ENCODE measurements at places on chromosomes 16 and 17.

- DNase-seq, result no peak
These were observed 75.7 kb downstream of the CYTH1 start for GRCh38 chr17:78706271-78706915.

- no peak for DNase-seq
These were observed 40.3 kb downstream of the FOXL1 start for GRCh38 chr16:86618431-86619238.

GRCh38 chr16:81106826-81107503 lies 10.8 kb upstream of the GCSH start:
- DNase-seq, result no peak

GRCh38 chr17:3656755-3657587 lies 11.4 kb downstream of the TAX1BP3 start:
- no peak for DNase-seq

DNA sequence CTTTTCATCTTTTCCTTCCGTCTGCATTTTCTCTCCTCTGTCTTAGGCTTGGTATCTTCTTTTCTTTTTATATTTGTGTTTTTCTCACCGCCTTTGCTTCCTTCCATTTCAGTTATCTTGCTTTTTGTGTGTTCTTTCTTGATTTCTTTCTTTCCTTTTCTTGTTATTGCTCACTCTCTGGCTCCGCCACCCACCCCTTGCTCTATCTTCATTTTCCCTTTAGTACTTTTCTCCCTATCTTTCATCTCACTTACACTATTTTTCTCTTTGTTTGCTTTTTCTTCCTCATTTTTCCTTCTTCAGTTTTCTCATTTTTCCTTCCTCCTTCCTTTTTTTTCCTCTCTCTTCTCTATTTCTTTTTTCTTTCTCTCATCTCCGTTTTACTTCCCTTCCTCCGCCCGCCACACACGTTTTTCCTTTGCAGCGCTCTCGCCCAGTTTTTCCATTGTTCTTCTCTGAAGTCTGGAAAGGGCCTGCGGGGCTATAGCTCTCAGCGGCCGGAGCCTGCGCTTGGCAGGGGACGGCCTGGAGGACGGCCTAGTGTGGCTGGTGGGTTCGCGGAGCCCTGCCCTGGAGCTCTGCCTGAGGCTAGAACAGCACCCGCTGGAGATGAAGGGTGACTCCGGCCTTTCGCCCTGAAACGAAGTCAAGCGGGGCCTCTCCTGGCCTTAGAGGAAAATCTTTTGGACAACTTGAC lies 5.2 kb upstream of the HOXB13 start:
- DNase-seq, result no peak

- DNase-seq, result no peak
These were observed 210.1 kb upstream of the MAF start for GRCh38 chr16:79810449-79811189.

GRCh38 chr17:77214743-77215142 lies 74.0 kb downstream of the SEC14L1 start:
- no peak for DNase-seq

- no peak for DNase-seq
These were observed 2032.8 kb downstream of the TP53TG3F start for GRCh38 chr16:35492225-35492624.

GRCh38 chr16:12573730-12574383 lies 229.8 kb downstream of the CPPED1 start:
- peak; percentile 53 for DNase-seq

- no peak for DNase-seq
These were observed 5.7 kb downstream of the METRNL start for GRCh38 chr17:83085103-83085502.

DNA sequence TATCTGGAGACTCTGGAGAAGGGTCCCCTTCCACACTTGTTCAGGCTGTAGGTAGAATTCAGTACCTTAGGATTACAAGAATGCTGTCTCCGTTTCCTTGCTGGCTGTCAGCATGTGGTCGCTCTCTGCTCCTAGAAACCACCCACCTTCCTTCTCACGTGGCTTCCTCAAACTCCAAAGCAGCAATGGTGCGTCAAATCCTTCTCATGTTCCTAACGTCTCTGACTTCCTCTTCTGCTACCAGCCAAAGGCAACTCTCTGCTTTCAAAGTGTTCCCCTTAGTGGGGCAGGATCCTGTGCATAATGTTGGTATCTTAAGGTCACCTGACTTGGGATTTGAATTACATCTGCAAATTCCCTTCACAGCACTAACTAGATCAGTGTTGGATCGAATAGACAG lies 30.9 kb upstream of the DYNLRB2 start:
- no peak for DNase-seq

DNA sequence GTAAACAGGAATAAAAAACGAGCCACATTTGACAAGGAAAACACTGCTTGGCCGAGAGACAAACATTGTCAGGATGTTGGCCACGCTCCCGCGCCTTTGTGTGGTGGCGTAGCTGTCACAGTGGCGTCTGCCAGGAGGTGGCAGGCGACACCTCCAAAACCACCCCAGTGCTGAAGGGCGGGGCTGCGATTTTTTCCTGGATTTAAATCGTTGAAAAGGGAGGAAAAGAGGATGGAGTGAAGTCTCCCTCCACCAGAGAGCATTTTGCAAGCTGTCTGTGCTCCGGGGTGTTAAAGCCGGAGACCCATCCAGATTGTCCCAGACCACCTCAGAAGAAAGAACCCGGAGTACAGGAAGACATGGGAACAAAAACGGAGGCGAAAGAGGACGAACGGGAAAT lies 12.7 kb downstream of the MRM3 start:
- peak; percentile 15 for DNase-seq

GRCh38 chr17:67183531-67183930 lies 61.5 kb downstream of the HELZ start:
- DNase-seq, result no peak

GRCh38 chr17:753418-753817 lies 1.4 kb upstream of the GEMIN4 start:
- no peak for DNase-seq

DNA sequence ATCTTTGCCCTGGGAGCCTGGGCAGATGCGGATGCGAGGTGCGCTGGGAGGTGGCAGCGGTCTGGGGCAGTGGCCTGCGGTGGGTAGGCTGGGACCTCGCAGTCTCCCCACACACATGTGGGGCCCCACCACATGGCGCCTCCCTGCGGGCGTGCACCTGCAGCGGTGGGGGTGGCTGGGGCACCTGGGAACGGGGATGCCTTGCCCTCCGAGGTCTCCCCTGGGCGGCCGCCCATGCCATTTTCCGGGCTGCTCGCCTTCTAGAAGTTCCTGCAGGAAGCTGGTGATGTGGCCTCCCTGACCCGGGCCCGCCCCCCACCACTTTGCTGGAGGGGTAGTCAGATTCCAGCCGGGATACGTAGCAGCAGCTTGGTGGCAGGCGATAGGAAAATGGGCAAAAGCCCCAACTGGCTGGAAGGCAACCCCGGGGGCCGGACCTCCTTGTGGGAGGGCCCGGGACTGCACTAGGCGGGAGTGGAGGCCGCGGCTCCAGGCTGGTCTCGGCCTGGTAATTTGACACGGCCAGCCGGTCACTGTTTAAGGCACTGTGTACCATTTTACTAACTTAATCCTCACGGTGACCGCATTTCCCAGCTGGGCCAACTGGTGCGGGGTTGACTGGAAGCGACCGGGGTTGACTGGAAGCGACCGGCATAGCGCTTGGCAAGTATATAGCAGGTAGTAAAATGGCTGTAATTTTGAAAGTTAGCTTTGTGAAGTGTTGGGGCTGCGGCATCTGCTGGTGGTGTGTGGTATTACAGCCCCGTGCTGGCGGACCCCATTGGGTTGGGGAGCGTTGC lies 38.5 kb downstream of the IGF2BP1 start:
- DNase-seq, result peak; percentile 11

GRCh38 chr16:19745286-19746010 lies 27.4 kb downstream of the IQCK start:
- DNase-seq, result no peak

GRCh38 chr17:8173056-8173870 lies 2.9 kb downstream of the TMEM107 start:
- DNase-seq, result no peak

- DNase-seq, result no peak
These were observed 256.6 kb upstream of the MYOCD start for GRCh38 chr17:12409082-12409481.

DNA sequence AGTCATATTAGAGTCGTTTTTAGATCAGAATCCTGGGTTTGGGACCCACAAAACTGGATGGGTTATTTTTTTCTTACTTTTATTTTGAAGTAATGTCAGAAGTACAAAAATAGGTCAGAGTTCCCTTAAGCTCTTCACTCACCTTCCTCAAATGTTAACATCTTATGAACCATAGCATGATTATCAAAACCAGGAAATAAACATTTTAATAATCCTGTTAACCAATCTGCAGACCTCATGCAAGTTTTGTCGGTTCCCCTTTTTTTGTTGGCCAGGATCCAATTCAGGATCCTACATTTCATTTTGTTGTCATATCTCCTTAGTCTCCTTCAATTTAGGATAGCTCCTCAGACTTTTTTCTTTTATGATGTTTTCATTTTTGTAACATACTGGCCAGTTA lies 162.0 kb downstream of the CHD9 start:
- no peak for DNase-seq

GRCh38 chr16:87044032-87044382 lies 273.2 kb downstream of the C16orf95 start:
- DNase-seq, result no peak

DNA sequence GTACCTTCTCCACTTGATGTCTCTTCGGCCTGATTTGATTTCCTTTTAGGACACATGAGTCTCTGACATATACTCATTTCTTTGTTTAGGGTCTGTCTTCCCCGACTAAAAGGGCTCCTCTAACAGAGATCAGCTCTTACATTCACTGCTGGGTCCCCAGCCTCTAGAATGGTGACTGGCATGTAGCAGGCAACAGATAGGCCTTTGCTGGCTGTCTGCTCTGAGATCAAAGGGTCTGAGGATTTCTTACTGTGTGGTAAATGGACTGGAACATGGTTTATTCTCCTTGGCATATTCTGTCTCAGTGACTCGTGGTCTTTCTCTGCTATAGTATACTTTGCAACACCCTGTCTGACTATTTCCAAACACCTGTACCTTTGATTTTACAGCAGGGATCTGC lies 16.7 kb downstream of the DNAAF1 start:
- no peak for DNase-seq

- no peak for DNase-seq
These were observed 38.6 kb downstream of the CDH11 start for GRCh38 chr16:65083164-65083857.

- no peak for DNase-seq
These were observed 17.5 kb downstream of the SLC47A1 start for GRCh38 chr17:19551165-19551564.

- DNase-seq, result no peak
These were observed 44.7 kb downstream of the NEUROD2 start for GRCh38 chr17:39562976-39563375.

- DNase-seq, result no peak
These were observed 51.8 kb downstream of the SF3B3 start for GRCh38 chr16:70575376-70575775.

- no peak for DNase-seq
These were observed 25.1 kb upstream of the SLC47A1 start for GRCh38 chr17:19508577-19508867.

GRCh38 chr16:71476457-71477124 lies 12.5 kb downstream of the ZNF19 start:
- no peak for DNase-seq

- no peak for DNase-seq
These were observed 1.8 kb downstream of the CCDC43 start for GRCh38 chr17:44687756-44688155.

DNA sequence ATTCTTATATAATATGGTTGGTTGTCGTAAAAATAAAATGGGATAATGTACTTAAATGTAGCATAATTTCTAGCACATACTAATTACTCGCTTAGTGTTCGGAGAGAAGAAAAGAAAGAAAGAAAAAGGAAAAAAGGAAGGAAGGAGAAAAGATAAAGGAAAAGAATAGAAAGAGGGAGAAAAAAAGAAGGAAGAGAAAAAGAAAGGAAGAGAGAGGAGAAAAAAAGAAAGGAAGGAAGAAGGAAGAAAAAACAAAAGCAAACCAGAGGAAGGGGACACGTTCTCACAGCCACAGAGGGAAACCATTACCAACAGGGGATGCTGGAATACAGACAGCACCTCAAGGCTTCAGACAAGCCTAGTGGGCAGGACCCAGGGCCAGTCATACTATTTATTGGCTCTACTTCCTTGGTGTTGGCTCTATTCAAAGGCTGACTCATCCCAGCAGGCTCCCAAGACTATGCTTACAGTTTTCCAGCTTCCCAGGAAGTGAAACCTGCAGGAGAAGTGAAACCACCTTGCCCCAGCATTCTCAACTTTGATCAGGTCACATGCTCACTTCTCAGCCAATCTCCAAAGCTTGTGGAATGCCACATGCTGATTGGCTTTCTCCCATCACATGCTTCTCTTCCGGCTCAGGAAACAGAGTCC lies 273.5 kb upstream of the IRX5 start:
- no peak for DNase-seq

- DNase-seq, result no peak
These were observed 17.2 kb downstream of the SPAG9 start for GRCh38 chr17:51103451-51103850.

GRCh38 chr16:31473264-31473984 lies 1.5 kb downstream of the TGFB1I1 start:
- DNase-seq, result no peak

- no peak for DNase-seq
These were observed 7.2 kb upstream of the SLC52A1 start for GRCh38 chr17:5042157-5043022.

Measured in stimulated activated CD8-positive, alpha-beta memory T cell treated with anti-CD3 and anti-CD28 coated beads, Interleukin-15, amount 100 ng/mL, for 24 hours (primary cell).